Heart right ventricle (tissue), 16 donors: ENCODE measurements at places on chromosomes 3 and 15. TPM values are rescaled to one million over a fixed set of nuclear protein-coding genes. Genes with fewer than 3 reads are reported as not detected.

Gene NSUN3
- total RNA-seq: 8.6 TPM

DNA sequence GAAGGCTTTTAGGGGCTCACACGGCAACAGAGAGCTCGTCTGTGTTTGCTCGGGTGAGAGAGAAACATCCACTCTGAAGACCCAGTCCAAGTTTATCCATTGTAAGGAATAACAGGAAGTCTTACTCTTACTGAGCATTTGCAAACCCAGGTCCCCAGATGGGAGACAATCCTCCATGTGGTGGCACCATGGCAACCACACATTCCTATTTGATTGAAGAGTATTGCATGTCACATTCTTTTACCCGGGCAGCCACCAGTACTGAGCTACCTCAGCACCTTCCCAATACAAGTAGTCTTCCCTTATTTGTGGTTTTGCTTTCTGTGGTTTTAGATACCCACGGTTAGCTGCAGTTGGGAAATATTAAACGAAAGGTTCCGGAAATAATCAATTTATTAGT is 302.9 kb upstream of the RASGRP1 start:
- DNase-seq: no peak

- no peak for DNase-seq
Measured at GRCh38 chr3:12759693-12760565, 870 bp upstream of the TMEM40 start.

Gene CHSY1
- total RNA-seq: 16.1 TPM

- DNase-seq: no peak
Measured at GRCh38 chr15:46892621-46893160, 824.6 kb upstream of the SEMA6D start.

DNA sequence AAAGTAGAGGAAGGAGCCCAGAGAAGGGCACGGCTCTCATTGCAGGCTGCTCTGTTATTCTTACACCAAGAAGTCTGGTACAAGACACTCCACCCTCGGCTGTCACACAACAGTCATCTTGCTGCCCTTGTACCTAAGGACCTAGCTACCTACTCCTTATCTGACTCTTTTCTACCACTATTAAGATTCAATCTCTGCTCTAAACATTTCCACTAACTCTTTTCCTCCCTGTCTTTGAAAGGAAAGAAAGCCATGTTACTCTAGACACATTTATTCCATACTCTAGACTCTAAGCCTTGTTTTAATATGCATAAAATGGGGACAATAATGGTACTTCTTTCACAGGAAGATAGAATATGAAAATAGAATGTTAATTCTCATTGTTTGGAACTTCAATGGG is 73.3 kb upstream of the C3orf49 start:
- DNase-seq: no peak

DNA sequence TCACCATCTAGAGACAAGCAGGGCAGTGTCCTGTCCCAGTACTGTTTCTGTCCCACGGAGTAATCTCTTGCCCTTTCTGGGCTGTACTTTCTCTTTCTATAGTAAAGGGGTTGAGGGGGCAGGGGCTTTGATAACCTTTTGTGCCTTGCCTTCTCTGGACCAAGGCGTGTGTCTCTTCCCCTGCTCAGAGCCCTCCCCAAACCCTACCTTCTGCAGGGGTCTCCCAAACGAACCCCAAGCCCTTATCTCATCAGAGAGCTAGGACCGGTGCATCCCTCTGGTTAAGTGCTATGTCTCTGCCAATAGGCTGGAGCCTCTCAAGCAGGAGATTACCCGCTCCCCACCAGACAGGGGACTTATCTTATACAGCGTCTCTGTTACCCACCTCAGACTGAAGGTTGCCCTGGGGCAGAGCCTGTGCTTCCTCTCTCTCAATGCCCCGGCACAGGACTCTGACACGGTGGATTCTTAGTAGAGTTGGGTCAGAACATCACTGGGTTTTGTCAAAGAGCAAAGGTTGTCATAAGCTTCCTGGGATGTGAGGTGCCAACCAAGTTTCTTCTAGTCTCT is 2.9 kb downstream of the PLEKHO2 start:
- no peak for DNase-seq

DNA sequence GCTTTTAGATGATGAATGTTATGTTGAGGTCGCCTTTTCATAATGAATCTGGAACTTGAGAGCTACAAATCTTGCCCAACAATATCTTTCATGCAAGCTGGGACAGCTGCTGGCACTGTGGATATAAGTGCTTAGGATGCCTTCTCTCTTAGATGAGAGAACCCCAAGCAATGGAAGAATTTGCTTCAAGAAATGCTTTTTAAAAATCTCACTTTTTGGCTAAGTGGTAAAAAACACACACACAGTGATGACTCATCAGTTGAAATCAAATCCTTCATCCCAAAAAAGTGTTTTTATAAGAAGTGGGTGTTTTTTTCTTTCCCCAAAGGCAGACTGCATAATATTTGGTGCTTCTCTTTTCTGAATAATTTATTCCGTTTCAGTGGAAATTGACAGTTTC is 38.4 kb upstream of the GALNT15 start:
- DNase-seq: no peak

Gene HRG
- total RNA-seq: not detected

DNA sequence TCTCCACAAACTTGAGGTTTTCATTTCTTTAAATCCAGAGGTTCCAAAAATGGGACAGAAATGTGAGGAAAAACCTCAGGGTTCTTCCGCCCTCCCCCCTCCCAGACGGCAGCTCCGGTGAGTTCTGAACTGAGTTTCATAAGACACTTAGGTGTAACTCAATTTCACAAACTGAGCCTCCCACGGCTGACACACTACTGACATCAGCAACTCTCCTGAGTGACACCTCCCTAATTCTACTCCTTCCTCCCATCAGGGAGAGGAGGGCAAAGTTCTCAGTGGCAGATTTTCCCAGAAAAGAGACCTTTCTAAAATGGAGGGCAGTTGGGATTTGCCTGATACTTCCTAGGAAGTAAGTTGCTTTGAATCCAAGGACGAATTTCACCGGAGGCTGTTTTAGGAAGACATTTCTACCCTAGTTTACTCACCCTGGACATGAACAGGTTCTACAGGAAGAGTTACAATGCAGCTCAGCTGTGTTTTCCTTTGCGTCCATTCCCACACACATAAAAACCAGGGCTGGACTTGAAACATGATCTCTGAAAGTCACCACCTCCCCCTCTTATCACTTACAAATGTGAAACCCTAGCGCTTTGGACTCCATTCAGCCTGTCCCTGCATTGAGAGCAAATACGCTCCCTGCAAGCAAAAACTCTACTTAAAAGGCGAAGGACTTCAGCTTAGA is 78.1 kb upstream of the LMOD3 start:
- DNase-seq: peak; percentile 35

DNA sequence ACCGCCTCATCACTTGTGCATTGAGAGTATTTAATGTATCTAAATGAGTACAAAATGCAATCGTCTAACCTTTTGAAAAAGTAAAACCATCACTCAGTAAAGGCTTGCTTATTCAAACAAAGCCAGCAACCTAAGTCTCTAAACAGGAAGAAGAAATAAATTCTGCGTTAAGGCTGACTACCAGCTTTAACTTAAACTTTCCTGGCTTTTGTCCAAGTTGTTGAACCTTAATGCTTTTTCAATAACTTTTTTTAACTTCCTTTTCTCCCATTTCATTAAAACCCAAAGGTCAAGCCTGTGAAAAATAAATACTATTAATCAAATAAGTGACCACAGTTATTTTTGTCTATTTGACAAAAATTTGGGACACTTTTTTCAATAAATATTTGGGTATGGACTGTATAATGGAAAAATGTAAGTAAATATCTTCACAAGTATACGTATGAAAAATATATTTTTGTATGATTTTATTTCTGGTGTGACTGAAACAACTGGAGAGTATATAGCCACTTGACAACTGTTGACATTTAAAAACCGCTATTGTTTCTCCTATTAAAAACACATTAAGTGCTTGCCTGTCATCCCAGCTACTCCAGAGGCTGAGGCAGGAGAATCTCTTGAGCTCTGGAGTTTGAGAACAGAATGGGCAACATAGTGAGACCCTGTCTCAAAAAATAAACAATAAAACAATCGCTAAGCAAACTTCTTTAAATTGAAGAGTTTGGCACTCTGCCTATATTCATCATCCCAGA is 2.9 kb downstream of the KLHL24 start:
- DNase-seq: no peak

Gene CCR1
- total RNA-seq: 0.85 TPM

GRCh38 chr3:58317811-58318210 is 11.5 kb downstream of the HTD2 start:
- DNase-seq: no peak

DNA sequence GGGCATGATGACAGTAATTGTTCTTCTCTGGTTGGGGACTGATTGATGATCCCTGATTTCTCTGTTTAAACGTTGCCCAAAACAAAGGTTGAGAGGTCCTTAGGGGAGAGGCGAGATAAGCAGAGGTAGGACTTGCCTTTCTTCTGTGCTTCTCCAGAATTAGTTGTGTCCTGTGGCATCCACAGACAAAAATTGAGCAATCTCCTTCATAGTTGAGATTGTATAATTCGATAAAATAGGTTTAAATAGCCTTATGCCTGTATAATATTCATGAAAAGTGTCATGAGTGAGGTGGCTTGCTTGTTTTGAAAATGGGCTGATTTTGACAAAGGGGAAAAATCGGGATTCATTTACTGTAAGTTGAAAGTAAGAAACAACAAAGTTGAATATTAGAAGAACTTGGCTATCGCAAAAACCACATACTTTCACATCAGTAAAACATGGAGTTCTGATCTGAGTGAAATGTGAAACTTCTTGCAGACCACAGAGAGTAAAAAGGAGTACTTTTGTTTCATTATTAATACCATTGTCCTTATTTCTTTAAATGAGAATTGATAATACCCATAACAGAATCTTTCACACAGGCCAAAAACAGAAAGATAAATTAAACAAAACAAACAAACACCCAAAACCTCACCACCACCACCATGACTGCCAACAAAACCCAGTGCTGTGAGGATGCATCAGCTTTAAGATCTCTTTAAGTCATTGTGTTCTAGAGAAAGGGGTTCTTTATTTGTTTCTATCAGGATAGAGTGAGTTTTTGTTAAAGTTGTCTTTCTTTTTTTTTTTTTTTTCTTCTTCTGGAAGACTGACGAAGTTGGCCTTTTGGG is 155.7 kb downstream of the LPP start:
- no peak for DNase-seq

DNA sequence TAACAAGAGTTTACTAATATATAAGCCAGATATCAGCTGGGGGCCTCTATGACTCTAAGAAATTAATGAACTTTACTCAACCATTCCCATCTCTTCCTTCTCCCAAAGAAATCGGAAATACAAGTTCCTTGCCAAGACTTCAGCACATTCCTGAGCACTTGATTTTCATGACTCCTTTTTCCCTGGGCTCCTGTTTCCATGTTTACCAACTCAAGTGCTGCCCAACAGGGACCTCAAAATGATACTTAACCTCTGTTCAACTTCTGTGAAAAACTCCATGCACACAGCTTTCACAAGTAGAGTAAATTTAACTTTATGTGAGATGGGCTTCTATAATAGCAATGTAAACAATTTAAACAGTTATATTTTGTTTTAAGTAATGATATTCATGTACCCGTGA is 315.8 kb upstream of the CDIN1 start:
- no peak for DNase-seq

Gene THSD4
- total RNA-seq: 110 TPM

- DNase-seq: no peak
Measured at GRCh38 chr15:33742306-33742705, 226.0 kb upstream of the CHRM5 start.

DNA sequence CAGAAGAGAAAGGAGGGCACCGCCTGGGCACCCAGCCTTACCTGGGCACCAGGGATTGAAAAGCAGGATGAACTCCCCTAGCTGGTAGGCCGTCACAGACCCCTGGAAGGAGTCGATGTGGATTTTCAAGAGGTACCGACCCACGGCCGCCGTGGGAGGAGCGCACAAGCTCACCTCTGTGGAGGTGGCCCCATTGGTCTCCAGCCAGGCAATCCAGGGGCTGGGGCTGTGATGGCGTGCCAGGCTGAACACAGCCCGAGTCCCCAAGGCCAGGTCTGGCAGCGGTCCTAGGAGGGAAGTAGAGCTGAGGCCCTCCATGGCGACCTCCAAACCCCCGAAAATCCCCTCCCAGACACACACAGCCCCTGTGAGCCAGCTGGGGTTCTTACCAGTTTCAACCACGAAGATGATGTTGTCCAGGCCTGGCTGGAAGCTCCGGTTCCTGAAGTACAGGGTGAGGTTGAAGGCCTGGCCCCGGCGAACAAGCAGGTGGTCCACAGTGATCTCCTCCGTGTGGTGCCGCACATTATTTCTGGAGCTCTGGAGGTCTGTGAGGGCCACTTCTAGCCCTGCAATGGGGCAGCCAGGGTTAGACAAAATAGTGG is 6.6 kb downstream of the TGM5 start:
- DNase-seq: no peak

GRCh38 chr3:23304424-23304823 is 101.3 kb downstream of the UBE2E2 start:
- DNase-seq: no peak

Gene BFSP2
- total RNA-seq: not detected

Gene PPP1R14D
- total RNA-seq: not detected
